ENCODE measurements at places on chromosomes 4 and X. TPM values are rescaled to one million over a fixed set of nuclear protein-coding genes. Genes with fewer than 3 reads are reported as not detected.

The PDCL2 gene
- total RNA-seq: not detected

The TRO gene
- 13.1 TPM for total RNA-seq

The PROM1 gene
- total RNA-seq: under 0.01 TPM

The NLGN3 gene
- total RNA-seq: 1.5 TPM

GRCh38 chr4:71417150-71417549 is 78.3 kb downstream of the SLC4A4 start:
- DNase-seq: no peak

DNA sequence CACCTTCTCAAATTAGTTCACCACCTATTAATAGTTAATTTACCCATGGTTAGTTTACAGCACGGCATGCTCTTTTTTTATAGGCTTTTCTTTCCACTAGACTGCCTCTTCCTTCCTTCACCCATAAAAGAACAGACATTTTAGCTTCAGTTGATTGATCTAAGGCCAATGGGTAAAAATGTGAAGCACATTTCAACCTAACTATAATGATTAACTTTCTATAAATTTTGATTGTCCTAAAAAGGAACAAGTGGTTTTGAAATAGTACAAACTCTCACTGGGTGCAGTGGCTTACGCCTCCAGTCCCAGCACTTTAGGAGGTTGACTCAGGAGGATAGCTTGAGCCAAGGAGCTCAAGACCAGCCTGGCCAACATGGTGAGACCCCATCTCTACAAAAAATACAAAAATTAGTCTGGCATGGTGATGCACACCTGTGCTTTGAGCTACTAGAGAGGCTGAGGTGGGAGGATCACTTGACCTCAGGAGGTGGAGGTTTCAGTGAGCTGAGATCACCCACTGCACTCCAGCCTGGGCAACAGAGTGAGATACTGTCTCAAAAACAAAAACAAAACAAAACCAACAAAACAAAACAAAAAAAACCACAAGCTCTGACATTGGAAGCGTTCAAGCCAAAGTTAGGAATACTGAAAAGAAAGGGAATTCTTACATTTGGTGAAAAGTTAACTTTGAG is 89.9 kb upstream of the FAT1 start:
- no peak for DNase-seq

- peak; percentile 58 for DNase-seq
Observed at GRCh38 chr4:1356181-1356998, 9.4 kb downstream of the UVSSA start.

- DNase-seq: no peak
Observed at GRCh38 chr4:151046609-151047008, 31.5 kb upstream of the LRBA start.

DNA sequence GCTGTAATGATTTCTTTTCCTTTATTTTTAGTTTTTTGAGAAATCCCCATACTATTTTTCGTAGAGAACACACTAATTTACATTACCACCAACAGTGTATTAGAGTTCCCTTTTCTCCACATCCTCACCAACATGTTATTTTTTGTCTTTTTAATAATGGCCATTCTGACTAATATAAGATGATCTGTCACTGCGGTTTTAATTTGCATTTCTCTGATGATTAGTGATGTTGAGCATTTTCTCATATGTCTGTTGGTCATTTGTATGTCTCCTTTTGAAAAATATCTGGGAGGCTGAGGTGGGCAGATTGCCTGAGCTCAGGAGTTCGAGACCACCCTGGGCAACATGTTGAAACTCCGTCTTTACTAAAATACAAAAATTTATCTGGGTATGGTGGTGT is 30.2 kb downstream of the SPINK2 start:
- DNase-seq: no peak

GRCh38 chr4:169492436-169493163 is 119.8 kb downstream of the NEK1 start:
- peak; percentile 66 for DNase-seq

GRCh38 chrX:20015422-20015821 is 24.6 kb upstream of the BCLAF3 start:
- no peak for DNase-seq

DNA sequence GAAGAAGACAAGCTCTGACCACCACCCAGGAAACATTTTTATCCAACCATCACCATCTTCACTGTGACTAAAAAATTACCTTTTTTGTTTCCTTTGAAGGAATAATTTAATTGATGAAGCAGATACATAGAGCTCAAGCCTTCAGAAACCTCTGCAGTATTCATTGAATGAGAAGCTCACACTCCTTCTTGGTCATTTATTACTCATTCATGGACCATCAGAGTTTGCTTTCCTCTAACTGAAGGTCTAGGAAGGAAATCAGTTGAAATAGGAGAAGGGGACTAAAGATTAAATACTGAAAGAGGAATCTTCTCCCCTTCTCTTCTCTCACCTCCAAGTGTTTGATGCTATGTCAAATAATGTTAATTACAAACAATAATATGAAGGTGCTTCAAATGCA is 290.6 kb upstream of the KLF3 start:
- no peak for DNase-seq

- DNase-seq: no peak
Observed at GRCh38 chr4:100682477-100683218, 164.8 kb upstream of the EMCN start.

GRCh38 chrX:119067023-119067739 is 5.6 kb upstream of the CT47C1 start:
- peak; percentile 71 for DNase-seq

GRCh38 chr4:138890891-138891570 is 124.5 kb upstream of the NOCT start:
- DNase-seq: no peak
